ENCODE measurements at places on chromosomes 7 and 10.

DNA sequence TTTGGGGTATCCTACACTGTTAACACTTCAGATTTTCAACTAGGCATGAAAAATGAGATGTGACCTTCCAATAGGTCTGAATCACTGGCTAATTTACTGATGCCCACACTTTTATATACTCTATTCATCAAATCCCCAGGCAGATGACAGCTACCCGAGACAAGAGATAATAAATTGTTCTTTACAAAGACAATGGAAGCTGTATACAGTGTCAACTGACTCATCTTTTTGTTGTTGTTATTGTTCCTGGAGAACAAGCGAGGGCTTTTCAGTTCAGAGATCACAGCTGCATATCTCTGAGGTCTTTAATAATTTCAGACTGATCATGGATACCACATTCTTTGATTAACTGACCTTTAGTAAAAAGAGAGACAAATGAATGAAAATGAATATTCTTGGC is 228.9 kb downstream of the SDHAF3 start:
- DNase-seq = no peak

GRCh38 chr7:47574482-47575329 is 7.2 kb downstream of the TNS3 start:
- DNase-seq = no peak

- no peak for DNase-seq
These were observed 61.0 kb upstream of the MKRN1 start for GRCh38 chr7:140540136-140540777.

DNA sequence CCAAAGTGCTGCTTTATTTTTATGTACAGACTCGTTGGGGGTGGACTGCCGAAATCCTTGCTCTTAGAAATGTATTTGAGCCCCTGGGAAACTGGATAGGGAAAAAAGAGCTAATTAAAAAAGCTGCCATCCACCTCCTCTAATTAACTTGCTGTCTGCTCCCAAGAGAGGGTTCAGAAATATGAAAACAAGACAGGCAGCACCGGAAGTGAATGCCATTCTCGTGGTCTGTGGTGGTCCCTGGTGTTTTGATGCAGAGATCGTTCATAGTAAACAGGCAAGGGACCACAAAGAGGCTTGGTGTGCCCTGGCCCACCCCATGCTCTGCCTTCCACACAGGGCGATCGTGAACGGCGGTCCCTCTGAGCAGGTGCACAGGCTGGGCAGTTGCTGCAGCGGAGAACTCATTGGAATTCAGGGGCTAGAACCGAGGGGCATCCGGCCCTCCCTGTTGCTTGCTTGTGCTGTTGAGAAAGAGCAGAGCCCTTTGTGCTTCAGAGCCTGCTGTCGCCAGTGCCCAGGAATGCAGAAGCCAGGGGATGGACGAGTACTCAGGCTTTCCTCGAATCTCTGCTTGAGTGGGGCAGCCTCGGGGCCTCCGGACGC is 79.1 kb upstream of the BTBD16 start:
- DNase-seq = no peak

DNA sequence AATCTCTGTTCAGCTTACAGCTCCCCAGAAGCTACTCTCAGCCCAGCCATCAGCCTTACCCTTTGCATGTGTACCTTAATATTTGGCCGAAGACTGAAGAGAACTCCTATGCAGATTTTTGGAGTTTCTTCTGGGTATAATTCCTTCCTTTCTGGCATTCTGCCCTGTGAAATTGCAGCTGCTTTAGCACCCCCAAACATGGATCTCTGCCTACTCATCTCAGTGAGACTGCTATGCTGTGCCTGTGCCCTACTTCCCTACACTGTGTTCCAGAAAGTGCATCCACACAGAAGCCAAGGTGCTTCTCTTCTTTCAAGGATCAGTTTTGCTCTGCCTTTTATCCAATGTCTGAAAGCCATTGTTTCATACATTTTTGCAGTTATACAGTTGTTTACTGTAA is 81.6 kb downstream of the NPY start:
- no peak for DNase-seq

DNA sequence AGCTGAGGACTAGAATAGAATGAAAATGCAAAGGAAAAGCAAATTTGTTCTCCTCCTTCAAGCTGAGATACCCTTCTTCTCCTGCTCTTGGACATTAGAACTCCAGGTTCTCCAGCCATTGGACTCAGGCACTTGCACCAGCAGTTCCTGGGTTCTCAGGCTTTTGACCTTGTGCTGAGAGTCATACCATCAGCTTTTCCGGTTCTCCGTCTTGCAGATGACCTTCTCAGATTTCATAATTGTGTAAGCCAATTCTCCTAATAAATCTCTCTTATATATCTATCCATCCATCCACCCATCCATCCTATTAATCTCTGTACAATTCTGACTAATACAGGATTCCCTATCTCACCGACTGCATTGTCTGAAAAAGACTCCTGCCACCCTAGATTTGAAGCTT is 108.3 kb downstream of the AHR start:
- no peak for DNase-seq

- DNase-seq = no peak
These were observed 148.1 kb upstream of the PCBD1 start for GRCh38 chr10:71036297-71036966.

GRCh38 chr10:30827531-30828120 is 198.1 kb upstream of the LYZL2 start:
- no peak for DNase-seq

GRCh38 chr7:141674171-141674671 is 27.7 kb downstream of the DENND11 start:
- no peak for DNase-seq

DNA sequence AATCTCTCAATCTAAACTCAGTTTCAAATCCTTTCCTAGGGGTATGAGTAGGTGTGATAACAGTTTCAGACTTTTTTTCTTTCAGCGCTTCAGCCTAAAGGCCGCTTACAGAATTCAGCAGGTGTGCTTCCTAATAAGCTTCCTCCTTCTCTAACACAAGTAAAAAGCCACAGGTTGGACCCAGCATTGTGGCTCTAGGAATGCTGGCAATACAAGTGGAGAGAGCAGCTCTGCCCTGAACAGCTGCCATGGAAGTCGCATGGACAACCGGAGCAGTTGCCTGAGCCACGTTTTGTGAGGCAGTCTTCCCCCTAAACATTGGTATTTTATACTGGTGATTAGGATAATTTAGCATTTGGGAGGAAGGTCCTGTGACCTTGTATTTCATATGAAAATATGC is 83.5 kb downstream of the ST7 start:
- no peak for DNase-seq

DNA sequence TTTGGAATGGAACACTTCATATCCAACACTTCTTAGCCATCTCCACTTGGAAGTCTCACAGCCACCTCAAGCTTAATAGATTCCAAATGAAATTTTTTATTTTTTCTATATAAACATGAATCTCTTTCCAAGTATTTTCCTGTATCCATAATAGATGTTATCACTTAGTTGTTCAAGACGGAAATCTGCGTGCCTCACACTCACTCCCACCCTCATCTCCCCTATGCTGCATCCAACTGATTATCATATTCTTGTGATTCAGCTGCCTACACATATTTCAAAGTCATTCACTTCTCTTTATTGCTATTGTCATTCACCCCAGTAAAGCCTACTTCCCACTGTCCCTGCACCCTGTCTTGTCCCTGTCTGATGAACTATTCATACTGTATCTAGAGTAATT is 70.2 kb upstream of the MKX start:
- DNase-seq = no peak

GRCh38 chr7:127820732-127821085 is 168.7 kb downstream of the SND1 start:
- DNase-seq = no peak

DNA sequence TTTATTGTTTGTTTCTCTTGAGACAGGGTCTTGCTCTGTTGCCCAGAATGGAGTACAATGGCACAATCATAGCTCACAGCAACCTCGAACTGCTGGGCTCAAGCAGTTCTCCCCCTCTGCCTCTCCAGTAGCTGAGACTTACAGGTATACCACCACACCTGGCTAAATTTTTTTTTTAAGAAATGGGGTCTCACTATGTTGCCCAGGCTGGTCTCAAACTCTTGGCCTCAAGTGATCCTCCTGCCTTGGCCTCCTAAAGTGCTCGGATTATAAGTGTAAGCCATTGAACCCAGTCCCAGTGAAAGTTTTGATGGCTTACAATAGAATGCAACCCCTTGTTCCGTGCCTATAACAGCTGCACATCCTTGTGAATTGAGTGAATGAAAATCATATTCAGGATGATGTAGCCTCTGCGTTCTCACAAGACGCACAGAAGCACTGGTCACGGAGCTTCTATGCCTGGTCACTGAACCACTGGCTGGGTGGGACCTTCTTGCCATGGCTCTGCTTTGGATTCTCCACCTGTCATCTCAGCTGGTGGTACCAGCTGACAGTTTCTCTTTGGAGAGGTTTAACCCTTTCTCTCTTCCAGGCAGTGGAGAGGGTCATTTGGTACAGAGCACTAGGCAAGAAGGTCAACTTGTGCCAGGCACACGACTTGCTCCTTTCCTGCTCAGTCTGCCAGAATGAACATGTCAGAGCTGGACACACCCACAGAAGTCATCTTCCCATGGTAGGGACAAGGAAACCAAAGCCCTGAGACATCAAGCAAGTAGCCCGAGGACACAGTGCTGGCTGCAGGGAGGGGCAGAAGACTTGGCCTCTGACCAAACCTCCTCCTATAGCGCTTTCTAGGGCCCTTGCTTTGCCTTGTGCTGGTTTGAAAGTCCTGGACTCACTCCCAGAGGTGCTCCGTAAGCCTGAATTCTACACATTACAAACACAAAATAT is 89.6 kb downstream of the ATXN7L1 start:
- DNase-seq = no peak

DNA sequence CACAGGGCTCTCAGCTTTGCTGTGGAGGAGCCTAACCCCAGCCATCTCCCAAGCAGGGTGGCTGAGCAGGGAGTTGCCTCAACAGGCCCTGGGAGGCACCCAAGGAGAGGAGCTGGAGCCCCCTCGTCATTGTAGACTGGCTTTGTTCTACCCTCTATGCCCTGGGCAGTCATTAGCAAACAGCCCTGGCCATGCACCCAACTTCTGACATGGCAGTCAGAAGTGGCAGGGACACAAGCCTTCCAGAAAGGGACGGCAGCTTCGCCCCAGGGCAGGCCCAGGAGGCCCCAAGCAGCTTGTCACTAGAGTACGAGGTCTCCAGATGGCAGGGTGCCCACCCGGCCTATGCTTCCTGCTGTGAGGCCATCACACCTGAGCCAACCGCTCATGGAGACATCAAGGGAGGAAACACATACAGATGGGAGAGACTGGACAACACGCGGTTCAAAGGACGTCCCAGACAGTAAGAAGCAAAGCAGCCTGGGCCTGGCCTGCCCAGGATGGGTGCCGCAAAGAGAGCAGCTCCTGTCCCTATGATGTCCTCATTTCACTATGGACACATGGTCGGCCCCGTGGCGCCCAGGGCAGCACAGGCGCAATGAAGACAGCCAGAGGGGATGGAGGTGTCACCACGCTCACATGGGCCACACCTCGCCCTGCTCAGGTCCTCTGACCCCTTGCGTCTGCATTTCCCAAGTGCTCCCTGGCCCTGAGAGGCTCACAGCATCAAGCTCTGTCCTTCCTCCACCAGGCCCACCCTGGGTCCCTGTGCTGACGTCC is 190.9 kb upstream of the CXCL12 start:
- DNase-seq = no peak

GRCh38 chr7:125423458-125424155 is 494.0 kb upstream of the POT1 start:
- no peak for DNase-seq

- no peak for DNase-seq
These were observed 3.0 kb downstream of the DDIT4 start for GRCh38 chr10:72276421-72277339.

GRCh38 chr10:132542086-132542775 is 4.6 kb downstream of the INPP5A start:
- no peak for DNase-seq

DNA sequence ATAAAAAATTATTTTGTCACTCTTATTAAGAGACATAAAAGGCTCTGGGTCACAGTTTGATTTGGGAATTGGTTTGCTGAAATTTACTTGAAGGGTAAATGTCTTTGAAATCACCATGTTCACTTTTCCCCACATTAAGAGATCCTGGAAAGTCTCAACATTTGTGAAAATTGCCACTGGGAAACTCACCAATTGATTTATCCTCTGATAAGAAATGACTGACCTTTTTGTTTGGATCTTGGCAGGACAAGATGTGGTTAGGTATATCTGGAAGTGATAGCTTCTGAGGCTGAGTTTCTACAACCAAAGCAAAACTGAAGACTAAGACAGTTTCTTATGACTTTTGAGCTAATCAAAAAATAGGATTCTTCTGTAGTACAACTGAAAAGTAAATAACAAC is 107.1 kb upstream of the TMEM106B start:
- DNase-seq = no peak

DNA sequence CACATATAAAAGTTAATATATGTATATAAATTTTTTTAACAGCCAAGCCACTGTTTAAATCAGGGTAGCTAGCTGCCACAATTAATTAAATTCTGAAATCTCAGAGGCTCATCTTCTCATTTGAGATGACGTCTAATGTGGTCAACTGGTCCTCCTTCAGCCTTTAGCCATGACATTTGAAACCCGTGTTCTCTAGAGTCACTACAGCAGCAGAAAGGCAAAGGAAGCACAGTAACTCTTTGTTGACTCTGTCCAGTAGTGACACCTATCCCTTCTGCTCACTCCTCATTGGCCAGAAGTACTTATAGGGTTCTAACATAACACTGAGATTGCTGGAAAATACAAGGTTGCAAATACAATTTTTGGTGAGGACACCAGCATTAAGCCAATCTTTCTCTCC is 555.5 kb downstream of the ETV1 start:
- no peak for DNase-seq

- no peak for DNase-seq
These were observed 125.6 kb downstream of the CCDC71L start for GRCh38 chr7:106535234-106535932.

GRCh38 chr7:33639552-33640197 is 265.7 kb upstream of the BMPER start:
- no peak for DNase-seq

DNA sequence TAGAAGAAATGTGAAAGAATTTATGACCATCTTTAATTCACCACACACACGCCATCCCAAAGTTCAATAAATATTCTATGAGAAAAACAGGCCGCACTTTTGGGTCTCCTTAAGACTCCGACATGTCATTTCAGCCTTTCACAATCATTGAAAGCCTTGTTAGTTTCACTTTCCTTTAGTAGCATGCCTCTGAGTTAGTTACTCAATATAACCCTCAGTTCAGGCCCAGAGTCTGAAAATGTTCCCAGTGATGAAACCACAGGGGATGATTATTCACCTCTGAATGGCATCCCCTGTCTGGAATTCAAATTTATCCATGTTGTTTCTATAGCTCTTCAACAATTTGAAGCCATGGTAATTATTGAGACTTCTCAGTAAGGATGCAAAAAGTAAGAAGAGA is 278.1 kb upstream of the NRP1 start:
- DNase-seq = no peak

Data from ascending aorta (tissue), 2 donors.